ENCODE measurements at places on chromosomes 4 and X. TPM values are rescaled to one million over a fixed set of nuclear protein-coding genes. Genes with fewer than 3 reads are reported as not detected.

ANK2 gene
- total RNA-seq, result 64.4 TPM

EFHC2 gene
- total RNA-seq, result 5.5 TPM

GRCh38 chr4:76716658-76717057 is 181.3 kb downstream of the SOWAHB start:
- no peak overlapping the region for H3K4me3 ChIP-seq
- H3K36me3 ChIP-seq, result no peaks in the 10 kb centered on the region
- no peak overlapping the region for H3K27ac ChIP-seq
- H3K27me3 ChIP-seq, result no peaks in the 10 kb centered on the region

GRCh38 chr4:22356987-22357596 is 158.8 kb downstream of the ADGRA3 start:
- no peak overlapping the region for H3K4me3 ChIP-seq
- H3K27ac ChIP-seq, result no peak overlapping the region
- H3K36me3 ChIP-seq, result no peaks in the 10 kb centered on the region
- no peak for DNase-seq

MAGEA2 gene
- total RNA-seq, result not detected

SPANXA2 gene
- not detected for total RNA-seq

KLHL13 gene
- total RNA-seq, result 1.9 TPM

GRCh38 chr4:103067841-103068547 is 8.6 kb downstream of the SLC9B2 start:
- no peaks in the 10 kb centered on the region for H3K27me3 ChIP-seq
- H3K4me3 ChIP-seq, result no peak overlapping the region
- no peak overlapping the region for H3K27ac ChIP-seq

MAGEA12 gene
- total RNA-seq, result not detected

GRCh38 chr4:79851625-79852304 is 221.3 kb downstream of the ANTXR2 start:
- H3K4me1 ChIP-seq, result no peaks in the 10 kb centered on the region
- no peaks in the 10 kb centered on the region for H3K36me3 ChIP-seq
- no peak overlapping the region for H3K27ac ChIP-seq
- no peak for DNase-seq

BRS3 gene
- not detected for total RNA-seq

DNA sequence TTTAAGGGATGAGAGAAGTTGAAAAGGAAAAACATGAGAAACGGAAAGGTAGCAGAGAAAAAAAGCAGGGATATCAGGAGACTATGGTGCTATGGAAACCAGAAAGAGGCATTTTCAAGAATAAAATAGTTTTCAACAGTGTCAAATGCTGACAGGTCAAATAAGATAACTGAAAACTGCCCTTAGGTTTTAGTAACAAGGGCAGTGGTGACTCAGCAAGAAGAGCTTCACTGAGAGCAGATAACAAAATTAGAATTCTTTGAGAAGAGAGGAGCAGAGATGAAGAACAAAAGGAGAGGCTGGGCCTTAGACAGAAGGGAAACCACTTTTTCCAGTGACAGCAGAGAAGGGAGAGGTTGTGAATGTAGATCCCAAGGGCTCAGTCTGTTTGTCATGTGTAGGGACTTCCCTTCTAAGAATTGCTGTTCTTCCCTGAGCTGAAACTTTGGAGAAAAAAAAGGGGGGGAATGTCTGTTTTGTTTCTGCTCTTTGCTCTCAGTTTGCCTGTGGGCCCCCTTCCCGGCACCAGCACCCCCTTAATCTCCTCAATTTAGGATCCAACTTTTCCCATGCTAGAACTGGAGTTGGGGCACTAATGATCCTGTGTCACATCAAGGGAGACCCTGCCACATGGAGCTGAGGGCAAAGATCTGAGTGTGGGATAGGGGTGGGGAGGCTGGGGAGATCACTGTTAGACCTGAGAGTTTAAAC is 26.8 kb upstream of the MAGEA10 start:
- H3K4me3 ChIP-seq, result no peak overlapping the region
- no peak for DNase-seq
- H3K4me1 ChIP-seq, result no peaks in the 10 kb centered on the region
- no peak overlapping the region for H3K27ac ChIP-seq
- H3K36me3 ChIP-seq, result no peaks in the 10 kb centered on the region

GRCh38 chr4:141195095-141195707 is 25.5 kb upstream of the ZNF330 start:
- H3K4me3 ChIP-seq, result no peak overlapping the region
- no peak for DNase-seq
- no peaks in the 10 kb centered on the region for H3K27me3 ChIP-seq
- H3K4me1 ChIP-seq, result no peaks in the 10 kb centered on the region
- no peaks in the 10 kb centered on the region for H3K36me3 ChIP-seq
- no peak overlapping the region for H3K27ac ChIP-seq

DNA sequence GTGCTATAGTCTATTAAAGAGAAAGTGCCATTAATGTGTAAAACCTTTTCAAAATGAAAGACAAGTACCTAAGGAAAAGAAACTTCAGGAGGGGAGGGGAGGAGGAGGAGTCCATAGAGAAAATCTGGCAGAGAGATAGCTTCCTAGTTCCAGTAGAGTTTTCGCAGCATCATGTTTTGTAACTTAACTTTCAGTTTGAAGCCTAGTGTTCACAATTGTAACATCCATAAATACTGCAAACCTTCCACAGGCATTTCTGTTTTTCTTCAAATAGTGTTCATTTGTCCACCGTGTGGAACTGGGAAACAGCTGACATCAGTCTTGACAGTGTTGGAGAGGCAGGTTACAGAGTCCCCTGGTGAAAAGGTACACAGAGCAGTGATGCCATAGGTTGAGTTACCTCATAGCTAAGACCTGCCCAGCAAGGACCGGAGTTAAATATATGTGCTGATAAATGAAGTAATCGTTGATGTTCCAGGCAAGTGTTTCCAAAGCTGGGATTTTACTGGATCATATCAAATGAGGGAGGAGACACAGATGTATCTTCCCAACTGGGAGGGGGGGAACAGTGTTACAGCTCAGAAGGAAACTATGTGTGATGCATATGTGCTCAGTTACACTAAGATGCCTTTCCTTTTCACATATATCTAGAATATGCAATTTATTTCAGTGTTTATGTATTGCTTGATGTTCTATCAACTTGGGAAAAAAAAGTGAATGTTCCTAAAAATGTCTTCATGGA is 369.5 kb upstream of the FAM241A start:
- DNase-seq, result no peak
- no peaks in the 10 kb centered on the region for H3K36me3 ChIP-seq
- H3K27me3 ChIP-seq, result no peaks in the 10 kb centered on the region
- H3K4me3 ChIP-seq, result no peak overlapping the region
- no peak overlapping the region for H3K27ac ChIP-seq

EGFL6 gene
- not detected for total RNA-seq

SCML1 gene
- 11.8 TPM for total RNA-seq

GRCh38 chr4:612749-613125 is 12.6 kb upstream of the PDE6B start:
- DNase-seq, result no peak
- no peak overlapping the region for H3K27ac ChIP-seq
- no peaks in the 10 kb centered on the region for H3K36me3 ChIP-seq
- no peaks in the 10 kb centered on the region for H3K4me1 ChIP-seq
- no peak overlapping the region for H3K4me3 ChIP-seq
- no peaks in the 10 kb centered on the region for H3K27me3 ChIP-seq

DNA sequence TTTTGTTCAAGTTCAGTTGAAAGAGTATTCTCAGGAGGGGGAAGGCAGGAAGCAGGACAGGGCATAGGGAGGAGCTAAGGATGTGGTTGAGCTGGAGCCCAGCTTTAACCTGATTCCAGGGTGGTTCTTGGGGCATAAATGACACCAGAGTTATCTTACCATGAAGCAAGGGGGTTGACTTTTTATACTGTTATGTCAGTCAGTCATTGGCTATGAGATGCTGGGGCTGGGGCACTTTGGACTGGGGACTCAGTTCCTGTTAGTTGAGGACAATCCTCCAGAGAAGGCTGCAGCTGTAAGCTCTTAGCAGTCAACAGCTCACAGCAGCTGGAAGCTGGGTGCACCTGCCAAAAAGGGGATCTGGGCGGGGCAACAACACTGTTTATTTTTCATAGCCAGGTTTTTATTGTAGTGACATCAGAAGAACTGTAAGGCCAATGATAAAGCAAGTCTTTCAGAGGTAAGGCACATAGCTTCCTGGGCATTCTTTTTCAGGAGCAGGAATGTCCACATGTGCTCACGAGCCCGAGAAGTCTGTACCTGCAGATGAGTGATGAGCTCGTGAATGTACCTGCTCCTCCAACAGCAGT is 78.5 kb downstream of the MID1IP1 start:
- H3K4me3 ChIP-seq, result no peak overlapping the region
- DNase-seq, result no peak
- no peak overlapping the region for H3K27ac ChIP-seq
- no peaks in the 10 kb centered on the region for H3K36me3 ChIP-seq

COL4A6 gene
- total RNA-seq, result 0.27 TPM

GRCh38 chrX:39158801-39159657 is 357.8 kb downstream of the MID1IP1 start:
- peaks cover 5% of the 10 kb centered on the region for H3K27me3 ChIP-seq
- no peak overlapping the region for H3K4me3 ChIP-seq
- no peaks in the 10 kb centered on the region for H3K4me1 ChIP-seq
- no peak overlapping the region for H3K27ac ChIP-seq

MGST2 gene
- 83.2 TPM for total RNA-seq

DNA sequence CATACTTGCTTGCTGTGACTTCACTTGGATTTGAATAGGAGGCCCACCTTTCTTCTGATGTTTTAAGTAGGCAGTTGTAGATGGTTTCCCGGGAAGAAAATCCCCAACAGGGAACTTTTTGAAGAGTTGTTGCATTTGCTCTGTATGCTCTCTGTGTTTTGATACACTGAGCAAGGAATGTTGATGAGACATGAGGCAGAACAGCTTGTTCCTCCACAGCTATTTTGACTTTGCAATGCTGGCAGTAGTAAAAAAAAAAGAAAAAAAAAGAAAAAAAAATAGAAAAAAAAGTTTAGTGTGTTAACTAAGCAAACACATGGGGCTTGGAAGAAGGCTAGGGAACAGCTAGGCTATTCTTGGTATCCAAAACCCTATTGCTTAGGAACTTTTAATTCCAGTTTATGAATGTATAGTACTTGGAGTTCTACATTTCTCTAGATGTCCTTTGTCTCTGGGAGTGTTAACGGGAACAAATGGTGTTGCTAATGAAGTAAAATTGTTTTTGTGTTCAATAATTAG is 23.4 kb upstream of the PAQR3 start:
- no peaks in the 10 kb centered on the region for H3K27me3 ChIP-seq
- no peak for DNase-seq
- H3K36me3 ChIP-seq, result no peaks in the 10 kb centered on the region
- no peaks in the 10 kb centered on the region for H3K4me1 ChIP-seq
- no peak overlapping the region for H3K27ac ChIP-seq
- H3K4me3 ChIP-seq, result no peak overlapping the region

DNA sequence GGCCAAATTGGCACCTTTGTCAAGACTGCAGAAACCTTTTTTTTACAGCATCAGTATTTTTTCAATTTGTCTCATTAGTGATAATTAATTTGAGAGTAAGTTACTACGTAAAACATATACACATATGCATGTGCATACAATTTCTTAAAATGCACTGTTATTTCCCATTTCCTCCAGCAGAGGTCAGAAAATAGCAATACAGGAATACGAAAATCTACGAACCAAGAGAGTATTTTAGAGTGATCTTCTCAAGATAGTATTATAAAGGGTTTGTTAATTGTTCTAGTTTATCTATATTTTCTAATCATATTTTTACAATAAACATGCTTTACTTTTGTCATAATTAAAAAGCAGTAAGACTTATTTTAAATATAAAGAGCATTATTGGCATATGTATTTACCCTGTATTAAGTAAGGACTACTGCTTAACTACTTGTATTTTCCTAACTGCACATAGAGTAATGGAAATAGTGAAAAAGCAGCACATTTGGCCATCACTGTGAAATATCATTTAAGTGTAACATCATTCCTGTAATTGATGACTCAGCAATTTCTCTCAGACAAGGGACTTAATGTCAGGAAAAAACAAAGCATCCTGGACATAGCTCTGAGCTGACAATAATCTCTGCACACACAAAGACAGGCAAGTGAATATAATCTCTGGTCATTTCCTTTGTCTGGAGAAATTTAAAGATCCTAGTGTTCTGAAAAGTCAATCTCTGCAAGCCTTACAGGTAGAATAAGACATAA is 45.6 kb downstream of the MAOB start:
- H3K4me1 ChIP-seq, result no peaks in the 10 kb centered on the region
- no peaks in the 10 kb centered on the region for H3K36me3 ChIP-seq
- H3K27ac ChIP-seq, result no peak overlapping the region
- no peaks in the 10 kb centered on the region for H3K27me3 ChIP-seq
- no peak overlapping the region for H3K4me3 ChIP-seq

EOLA1 gene
- total RNA-seq, result 12.9 TPM

DNA sequence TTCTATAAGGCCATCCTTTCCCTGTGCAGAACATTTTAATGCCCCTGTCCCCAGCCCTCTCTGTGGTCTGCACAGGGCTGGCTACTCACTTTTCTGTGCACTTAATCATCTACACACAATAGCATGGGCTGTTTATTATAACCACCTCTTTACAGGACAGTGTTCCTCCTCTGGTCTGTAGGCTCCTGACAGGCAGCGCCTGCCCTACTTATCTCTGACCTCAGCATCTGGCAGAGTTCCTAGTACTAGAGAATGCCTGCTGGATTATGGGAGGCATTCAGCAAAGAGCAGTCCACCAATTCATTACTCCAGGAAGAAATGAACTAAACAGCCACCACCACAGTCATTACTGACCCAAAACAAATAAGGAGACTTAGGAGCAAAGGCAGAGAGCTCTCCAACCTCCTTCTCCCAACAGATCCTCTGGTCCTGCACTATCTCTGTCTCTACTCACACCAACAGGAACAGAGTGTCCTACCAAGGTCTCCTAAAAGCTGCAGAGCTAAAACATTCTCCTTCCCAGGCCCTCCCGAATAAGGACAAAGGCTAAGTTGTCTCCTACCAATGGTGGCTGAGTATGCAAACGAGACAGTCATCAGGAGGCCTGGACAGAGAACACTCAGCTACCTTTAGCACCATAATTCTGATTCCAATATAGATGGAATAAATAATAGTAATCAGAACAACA is 279.2 kb downstream of the QDPR start:
- peak overlapping the region; percentile 67 for H3K27ac ChIP-seq
- no peaks in the 10 kb centered on the region for H3K36me3 ChIP-seq
- DNase-seq, result peak; percentile 34
- H3K27me3 ChIP-seq, result no peaks in the 10 kb centered on the region
- no peak overlapping the region for H3K4me3 ChIP-seq
- H3K4me1 ChIP-seq, result peaks cover 5% of the 10 kb centered on the region

DNA sequence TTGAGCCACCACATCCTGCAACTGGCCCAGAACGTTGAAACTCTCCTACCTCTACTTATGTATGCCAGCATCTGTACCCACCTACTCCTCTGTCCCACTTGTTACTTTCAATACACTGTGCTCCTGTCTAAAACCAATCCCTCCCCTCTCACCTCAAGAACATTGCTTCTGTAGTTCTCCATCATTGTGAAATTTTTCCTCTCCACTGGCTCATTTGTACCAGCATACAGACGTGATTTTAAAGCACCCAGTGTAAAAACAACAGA is 25.5 kb upstream of the USO1 start:
- no peak overlapping the region for H3K4me3 ChIP-seq
- H3K27me3 ChIP-seq, result no peaks in the 10 kb centered on the region
- no peak for DNase-seq
- no peaks in the 10 kb centered on the region for H3K36me3 ChIP-seq
- H3K4me1 ChIP-seq, result no peaks in the 10 kb centered on the region

GRCh38 chr4:83906561-83906960 is 370.7 kb downstream of the GPAT3 start:
- H3K27ac ChIP-seq, result no peak overlapping the region
- H3K4me3 ChIP-seq, result no peak overlapping the region
- no peaks in the 10 kb centered on the region for H3K4me1 ChIP-seq

NEUROG2 gene
- not detected for total RNA-seq

GRCh38 chr4:20612313-20612712 is 87.9 kb upstream of the PACRGL start:
- H3K36me3 ChIP-seq, result no peaks in the 10 kb centered on the region
- no peaks in the 10 kb centered on the region for H3K27me3 ChIP-seq
- DNase-seq, result no peak
- no peaks in the 10 kb centered on the region for H3K4me1 ChIP-seq
- H3K27ac ChIP-seq, result no peak overlapping the region
